CD4-positive, CD25-positive, alpha-beta regulatory T cell (primary cell): ENCODE measurements at places on chromosomes 11 and 22. TPM values are rescaled to one million over a fixed set of nuclear protein-coding genes. Genes with fewer than 3 reads are reported as not detected.

Gene CNTN5
- not detected for total RNA-seq

Gene OR52I2
- total RNA-seq: not detected

Gene GGT1
- 23.4 TPM for total RNA-seq

Gene OOSP3
- total RNA-seq: not detected

Gene IGSF9B
- 40.0 TPM for total RNA-seq

Gene DRICH1
- total RNA-seq: not detected

Gene MED15
- total RNA-seq: 397 TPM

Gene VWA5A
- total RNA-seq: 6.9 TPM

Gene LAMTOR1
- 48.5 TPM for total RNA-seq

Gene OR51B2
- not detected for total RNA-seq

Gene LDHAL6A
- not detected for total RNA-seq

Gene TBCEL
- 15.9 TPM for total RNA-seq

Gene CD3D
- total RNA-seq: 476 TPM

Gene HDAC10
- 125 TPM for total RNA-seq

Gene LIN7C
- 20.3 TPM for total RNA-seq

Gene OR5A1
- total RNA-seq: not detected

Gene DERL3
- total RNA-seq: 1.0 TPM

Gene ANO9
- total RNA-seq: 153 TPM

Gene OR8A1
- total RNA-seq: not detected

Gene OR5B2
- not detected for total RNA-seq

Gene OR51E2
- not detected for total RNA-seq

Gene PDE2A
- 6.7 TPM for total RNA-seq

Gene OR4D5
- total RNA-seq: not detected

Gene LDHA
- total RNA-seq: 234 TPM

Gene TRPC6
- not detected for total RNA-seq

Gene ZNF70
- total RNA-seq: 2.0 TPM

Gene SEPTIN3
- total RNA-seq: 0.67 TPM

Gene ELF5
- not detected for total RNA-seq

Gene STK33
- 0.49 TPM for total RNA-seq

Gene BRSK2
- 0.42 TPM for total RNA-seq

Gene PARVB
- 20.6 TPM for total RNA-seq

Gene BCO2
- total RNA-seq: 0.81 TPM
